ENCODE measurements at places on chromosomes 6 and 20.

- no peak for DNase-seq
Measured at GRCh38 chr6:150347845-150348244, 21.0 kb upstream of the IYD start.

- DNase-seq = no peak
Measured at GRCh38 chr6:1987640-1988039, 257.8 kb downstream of the GMDS start.

DNA sequence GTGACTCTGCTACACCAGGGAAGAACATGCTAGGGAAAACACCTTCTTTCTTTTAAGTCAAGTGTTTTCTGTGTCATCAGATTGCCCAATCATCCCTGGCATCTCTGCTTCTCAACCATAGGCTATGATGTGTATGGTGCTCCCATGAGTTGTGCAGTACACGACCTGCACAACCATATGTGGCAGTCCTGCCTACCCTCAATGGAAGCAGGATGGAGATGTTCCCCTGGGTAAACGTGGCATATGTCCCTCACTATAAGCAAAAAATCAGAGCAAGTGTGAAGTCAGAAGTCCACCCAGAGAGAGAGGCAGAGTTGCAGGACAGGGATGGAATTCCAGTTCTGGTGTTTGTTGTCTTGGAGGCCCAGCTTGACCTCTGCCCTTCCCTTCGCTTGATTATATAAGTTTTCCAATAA is 10.3 kb upstream of the SNHG17 start:
- DNase-seq = no peak

DNA sequence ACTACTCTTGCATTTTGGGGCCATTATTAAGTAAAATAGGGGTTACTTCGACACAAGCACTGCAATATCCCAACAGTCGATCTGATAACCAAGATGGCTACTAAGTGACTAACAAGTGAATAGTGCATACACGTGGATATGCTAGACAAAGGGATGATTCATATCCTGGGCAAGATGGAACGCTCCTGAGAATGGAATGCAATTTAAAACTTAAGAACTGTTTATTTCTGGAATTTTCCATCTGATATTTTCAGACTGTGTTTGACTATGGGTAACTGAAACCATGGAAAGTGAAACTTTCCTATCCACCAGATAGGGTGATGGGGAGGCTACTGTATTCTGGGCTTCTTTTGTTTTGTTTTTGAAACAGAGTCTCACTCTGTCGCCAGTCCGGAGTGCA is 66.5 kb downstream of the ILRUN start:
- no peak for DNase-seq

DNA sequence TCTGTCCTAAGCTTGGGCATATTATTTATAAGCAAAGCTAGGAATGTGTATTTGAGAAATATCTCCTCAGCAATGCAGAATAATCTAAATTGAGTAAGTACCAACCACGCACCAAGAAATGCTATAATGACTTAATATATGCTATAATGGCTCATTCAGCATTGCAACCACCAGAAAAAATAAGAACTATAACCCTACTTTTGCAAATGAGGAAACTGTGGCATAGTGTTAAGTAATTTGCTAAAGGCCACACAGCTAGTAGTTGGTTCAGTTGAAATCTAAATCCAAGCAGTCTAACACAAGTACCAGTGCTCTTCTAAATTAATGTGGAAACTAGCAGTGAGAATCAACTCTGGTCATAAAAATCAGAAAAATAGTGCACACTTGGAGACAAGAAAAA is 35.7 kb downstream of the HBS1L start:
- no peak for DNase-seq

GRCh38 chr20:34675561-34675960 is 1.3 kb downstream of the PIGU start:
- no peak for DNase-seq

GRCh38 chr6:18371010-18371409 is 16.1 kb upstream of the RNF144B start:
- no peak for DNase-seq

DNA sequence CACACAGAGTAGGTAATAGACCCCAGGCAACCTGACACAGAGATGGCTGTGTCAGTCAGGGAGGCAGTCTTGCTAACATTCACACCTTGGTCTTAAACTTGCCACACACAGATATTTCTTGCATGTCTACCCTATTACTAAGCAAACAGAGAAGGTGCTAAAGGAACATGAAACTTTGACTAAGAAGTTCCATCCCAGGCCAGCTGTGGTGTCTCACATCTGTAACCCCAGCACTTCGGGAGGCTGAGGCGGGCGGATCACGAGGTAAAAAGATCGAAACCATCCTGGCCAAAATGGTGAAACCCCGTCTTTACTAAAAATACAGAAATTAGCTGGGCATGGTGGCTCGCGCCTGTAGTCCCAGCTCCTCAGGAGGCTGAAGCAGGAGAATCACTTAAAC is 222.4 kb upstream of the JARID2 start:
- peak; percentile 25 for DNase-seq

DNA sequence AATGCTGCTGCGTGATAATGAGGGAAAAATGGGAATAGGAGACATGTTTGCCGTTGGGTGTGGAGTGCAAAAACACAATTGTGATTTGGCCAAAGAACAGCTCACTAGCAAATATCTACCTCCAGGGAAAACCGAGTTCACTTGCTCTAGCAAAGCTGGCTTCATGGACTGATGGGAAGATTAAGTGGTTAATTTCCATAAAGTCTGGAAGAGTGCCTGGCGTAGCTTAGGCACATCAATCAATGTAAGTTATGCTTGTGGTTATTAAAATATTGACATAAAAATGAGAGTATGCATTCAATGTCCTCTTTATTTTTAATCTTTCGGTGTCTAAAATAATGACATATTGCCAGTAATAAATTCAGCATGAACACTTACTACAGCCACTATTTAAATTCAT is 267.5 kb downstream of the SMOC2 start:
- DNase-seq = no peak

GRCh38 chr20:38612751-38613515 is 11.3 kb downstream of the ARHGAP40 start:
- no peak for DNase-seq

GRCh38 chr20:42461965-42462593 is 727.6 kb downstream of the PTPRT start:
- DNase-seq = no peak

GRCh38 chr20:49340161-49340966 is 62.5 kb upstream of the ZNFX1 start:
- DNase-seq = no peak

DNA sequence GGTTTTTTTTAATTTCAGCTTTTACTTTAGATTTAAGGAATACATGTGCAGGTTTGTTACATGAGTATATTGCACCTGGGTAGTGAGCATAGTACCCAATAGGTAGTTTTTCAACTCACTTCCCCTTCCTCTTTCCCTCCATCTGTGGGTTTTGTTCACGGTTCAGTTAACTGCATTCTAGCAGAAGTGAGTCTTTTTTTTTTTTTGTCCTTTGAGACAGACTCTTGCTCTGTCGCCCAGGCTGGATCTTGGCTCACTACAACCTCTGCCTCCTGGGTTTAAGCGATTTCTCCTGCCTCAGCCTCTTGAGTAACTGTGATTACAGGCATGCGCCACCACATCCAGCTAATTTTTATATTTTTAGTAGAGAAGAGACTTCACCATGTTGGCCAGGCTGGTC is 8.7 kb downstream of the UBR2 start:
- no peak for DNase-seq

DNA sequence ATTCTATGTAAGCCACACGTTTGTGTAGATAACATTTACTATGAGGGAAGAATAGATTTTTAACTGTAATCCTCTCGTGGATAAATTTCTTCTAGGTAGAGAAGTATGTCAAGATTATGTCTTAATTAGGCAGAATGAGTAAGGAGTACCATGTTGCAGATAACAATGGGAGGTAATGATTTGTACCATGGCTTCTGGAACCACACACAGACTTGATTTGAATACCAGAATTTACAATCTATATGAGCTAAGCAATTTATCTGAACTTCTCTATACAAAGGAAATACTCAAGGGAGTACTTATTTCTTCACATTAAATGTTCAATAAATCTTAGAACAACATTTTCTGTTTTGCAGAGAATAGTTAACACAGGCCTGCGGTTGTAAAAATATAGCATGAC is 51.5 kb downstream of the RPS12 start:
- no peak for DNase-seq

DNA sequence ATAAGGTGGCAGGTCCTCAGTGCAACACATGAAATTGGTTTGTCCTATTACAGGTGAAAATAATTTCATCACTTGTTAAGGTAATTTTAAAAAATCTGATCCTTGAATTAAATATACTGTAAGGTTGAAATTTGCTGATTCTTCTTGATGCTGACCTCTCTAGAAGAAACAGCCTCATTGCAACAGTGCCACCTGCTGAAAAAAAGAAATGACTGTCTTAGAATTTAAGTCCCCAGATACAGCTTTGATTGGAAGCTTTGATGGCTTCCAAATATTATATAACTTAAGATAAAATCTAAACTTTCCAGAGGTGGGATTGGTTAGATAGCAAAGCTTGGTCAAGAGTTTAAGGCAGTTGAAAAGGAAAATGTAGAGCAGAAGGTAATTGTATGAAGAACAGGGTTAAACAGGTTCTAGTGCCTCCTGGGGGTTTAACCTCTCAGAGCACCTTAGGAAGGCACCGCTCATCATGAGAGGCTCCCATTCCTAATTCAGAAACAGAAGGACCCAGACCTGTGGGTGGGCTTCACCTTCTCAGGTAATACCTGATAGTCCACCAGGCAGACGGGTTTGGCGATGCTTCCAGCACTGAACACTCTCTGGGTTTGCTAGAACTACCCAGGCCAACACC is 401.0 kb downstream of the PAX1 start:
- no peak for DNase-seq

DNA sequence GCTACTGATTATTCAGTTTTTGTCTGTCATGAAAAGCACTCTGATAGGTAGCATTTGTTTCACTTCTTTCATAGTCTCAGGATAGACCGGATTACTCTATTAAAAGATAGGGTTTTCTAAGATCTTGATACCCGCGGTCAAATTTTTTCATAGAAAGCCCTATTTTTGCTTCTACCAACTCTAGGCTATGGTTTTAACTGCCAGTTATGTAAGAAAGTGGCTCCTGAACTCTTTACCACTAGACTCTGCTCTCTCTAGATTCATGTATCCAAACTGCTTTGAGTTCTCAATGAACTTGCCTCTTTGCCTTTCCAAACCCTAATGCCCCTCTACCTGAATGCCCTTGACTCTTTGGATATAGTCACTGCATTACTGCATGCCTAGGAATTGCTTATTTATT is 70.3 kb downstream of the HIVEP1 start:
- DNase-seq = no peak

GRCh38 chr6:2765896-2766766 is 938 bp downstream of the WRNIP1 start:
- peak; percentile 12 for DNase-seq

DNA sequence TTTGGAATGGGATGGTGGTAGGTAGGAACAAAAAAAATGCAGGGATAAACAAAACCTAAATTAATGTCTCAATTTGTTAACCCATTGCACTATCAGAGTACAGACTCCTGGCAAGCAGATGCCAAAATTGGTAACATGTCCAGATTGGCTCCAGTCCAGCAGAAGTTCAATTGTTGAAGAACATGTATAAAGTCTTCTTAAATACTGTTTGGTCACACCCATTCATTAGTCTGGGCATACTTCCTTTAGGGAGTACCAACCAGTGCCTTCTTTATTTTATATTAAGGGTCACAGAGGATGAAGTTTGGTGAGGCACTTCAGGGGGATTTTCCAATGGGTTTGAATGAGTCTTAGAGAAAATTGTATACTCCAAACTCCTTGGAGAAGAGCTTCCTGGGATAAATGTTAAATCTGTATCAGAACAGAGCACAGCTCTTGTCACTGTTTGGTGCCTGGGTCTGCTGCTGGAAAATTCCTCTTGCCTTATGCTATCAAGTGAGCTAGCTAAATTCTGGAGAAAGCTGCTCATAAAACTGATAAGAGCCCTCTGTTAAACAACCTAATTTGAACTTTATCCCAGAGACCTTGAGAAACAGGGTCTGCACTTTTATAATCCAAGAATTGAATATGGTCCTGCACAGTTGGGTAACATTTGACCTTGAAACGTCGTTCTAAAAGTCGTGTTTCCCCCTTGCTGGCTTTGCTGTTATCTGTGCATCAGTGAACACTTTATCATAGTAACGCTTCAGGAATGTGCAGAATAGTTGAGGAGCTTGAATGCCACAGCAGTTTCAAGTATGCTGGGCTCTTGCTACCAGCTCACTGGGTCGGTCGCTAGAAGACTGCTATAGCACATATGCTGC is 334.1 kb upstream of the CITED2 start:
- no peak for DNase-seq

- DNase-seq = no peak
Measured at GRCh38 chr6:2505624-2506023, 245.1 kb downstream of the MYLK4 start.

DNA sequence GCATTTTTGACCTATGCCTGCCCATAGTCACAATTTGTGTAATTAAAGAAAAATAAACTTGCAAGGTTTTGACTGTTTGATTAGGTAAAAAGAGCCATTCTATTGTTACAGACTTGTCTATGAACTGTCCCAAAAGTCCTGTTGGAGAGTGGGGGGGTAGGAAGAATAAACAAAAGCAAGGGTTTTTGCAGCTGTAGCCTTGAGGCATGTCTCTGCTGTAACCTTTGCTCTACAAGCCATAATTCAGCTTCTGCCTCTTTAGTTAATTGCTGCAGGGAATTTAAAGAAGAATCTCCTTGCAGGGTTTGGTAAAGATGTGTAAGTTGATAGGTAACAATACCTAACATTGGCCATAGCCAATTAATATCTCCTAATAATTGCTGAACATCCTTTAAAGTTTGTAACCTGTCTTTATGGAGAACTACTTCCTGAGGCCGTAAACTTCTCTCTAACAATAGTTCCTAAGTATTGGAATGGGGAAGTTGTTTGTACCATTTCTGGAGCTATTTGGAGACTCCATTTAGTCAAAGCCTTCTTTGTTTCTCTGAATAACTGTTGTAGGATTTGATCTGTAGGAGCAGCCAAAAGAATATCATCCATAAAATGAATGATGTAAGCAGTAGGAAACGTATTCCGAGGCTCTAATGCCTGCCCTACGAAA is 7.9 kb upstream of the ABHD12 start:
- no peak for DNase-seq

DNA sequence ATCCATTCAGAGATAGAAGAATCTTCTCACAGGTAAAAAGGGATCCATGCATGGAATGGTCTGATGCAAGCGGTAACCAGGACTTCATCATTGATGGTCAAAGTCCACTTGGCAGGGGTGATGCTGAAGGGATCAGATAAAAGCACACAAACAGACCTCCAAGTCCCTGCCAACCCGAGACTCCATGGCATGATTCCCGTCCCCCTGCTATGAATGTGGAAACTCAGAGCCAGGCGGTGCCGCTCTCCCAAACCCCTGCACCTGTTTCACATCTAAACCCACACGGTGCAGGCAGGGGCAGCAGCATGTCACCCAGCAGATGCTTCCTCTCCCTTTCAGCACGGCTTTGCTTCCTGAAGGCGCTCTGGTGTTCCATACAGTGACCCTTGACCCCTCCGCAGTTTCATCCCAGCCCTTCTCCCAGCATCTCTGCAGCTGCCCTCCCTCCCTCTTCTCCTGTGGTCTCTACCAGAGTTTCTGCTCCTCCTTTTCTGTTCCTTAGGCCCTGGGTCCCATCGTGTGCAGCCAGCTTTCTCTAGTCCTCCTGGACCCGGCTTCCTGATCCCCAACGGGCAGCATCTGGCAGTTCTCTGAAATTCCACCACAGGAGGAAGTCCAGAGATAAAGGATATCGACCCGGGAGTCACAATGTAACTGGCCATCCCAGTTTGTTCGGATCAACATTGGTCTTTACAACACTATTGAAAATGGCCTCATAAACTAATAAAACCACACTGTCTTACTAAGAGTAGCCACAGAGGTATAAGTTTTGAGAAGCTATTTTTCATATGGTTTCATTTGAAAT is 235.0 kb downstream of the TTLL2 start:
- no peak for DNase-seq

Data from activated gamma-delta T cell treated with anti-CD3 and anti-CD28 coated beads, Interleukin-2, amount 50 U/mL, for 16 hours (primary cell).